ENCODE measurements at places on chromosomes 1 and 21. TPM values are rescaled to one million over a fixed set of nuclear protein-coding genes. Genes with fewer than 3 reads are reported as not detected.

- no peak for DNase-seq
Observed at GRCh38 chr21:45336870-45337269, 49.2 kb upstream of the POFUT2 start.

DNA sequence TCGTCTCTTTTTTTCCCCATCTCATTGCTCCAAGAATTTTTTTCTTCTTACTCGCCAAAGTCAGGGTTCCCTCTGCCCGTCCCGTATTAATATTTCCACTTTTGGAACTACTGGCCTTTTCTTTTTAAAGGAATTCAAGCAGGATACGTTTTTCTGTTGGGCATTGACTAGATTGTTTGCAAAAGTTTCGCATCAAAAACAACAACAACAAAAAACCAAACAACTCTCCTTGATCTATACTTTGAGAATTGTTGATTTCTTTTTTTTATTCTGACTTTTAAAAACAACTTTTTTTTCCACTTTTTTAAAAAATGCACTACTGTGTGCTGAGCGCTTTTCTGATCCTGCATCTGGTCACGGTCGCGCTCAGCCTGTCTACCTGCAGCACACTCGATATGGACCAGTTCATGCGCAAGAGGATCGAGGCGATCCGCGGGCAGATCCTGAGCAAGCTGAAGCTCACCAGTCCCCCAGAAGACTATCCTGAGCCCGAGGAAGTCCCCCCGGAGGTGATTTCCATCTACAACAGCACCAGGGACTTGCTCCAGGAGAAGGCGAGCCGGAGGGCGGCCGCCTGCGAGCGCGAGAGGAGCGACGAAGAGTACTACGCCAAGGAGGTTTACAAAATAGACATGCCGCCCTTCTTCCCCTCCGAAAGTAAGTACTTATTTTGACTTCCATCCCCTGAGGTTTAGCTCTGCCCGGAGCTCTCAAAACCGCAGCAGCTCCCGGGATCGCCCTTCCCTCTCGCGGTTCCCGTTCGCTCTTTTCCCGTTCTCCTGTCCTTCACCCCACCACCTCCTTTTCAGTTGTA, 1.5 kb downstream of the TGFB2 start:
- DNase-seq: peak; percentile 51

The PRDM16 gene
- 0.26 TPM for total RNA-seq

The PCSK9 gene
- 2.9 TPM for total RNA-seq

The KTI12 gene
- total RNA-seq: 5.4 TPM

Data from uterus (tissue), 4 donors.